ENCODE measurements at places on chromosomes 1 and 21.

- DNase-seq, result no peak
Observed at GRCh38 chr1:48750109-48750508, 26.6 kb downstream of the BEND5 start.

- peak; percentile 67 for DNase-seq
Observed at GRCh38 chr1:225691861-225692516, 39.1 kb upstream of the ENAH start.

DNA sequence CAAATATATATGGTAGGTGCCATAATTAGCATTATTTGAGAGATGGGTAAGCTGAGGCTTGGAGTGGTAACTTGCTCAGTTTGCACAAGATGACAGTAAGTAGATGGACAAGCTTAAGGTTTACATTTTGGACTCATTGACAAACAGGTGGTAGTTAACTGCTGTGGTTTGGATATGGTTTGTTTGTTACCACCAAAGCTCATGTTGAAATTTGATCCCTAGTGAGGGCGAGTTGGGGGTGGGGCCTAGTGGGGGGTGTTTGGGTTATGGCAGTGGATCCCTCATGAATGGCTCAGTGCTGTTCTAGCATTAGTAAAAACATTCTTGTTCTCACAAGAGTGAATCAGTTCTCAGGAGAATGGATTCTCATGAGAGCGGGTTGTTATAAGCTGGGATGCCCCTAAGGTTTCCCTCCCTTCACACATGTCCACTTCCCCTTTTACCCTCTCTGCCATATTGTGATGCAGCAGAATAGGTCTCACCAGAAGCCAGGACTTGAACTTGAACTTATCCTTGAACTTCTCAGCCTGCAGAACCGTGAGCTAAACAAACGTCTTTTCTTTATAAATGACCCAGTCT is 6.6 kb upstream of the PRRX1 start:
- DNase-seq, result no peak

GRCh38 chr1:206890125-206891060 is 6.8 kb upstream of the IL24 start:
- peak; percentile 92 for DNase-seq

- DNase-seq, result no peak
Observed at GRCh38 chr1:79797487-79797886, 791.0 kb upstream of the ADGRL4 start.

- no peak for DNase-seq
Observed at GRCh38 chr1:23322770-23323169, 21.3 kb downstream of the HNRNPR start.

DNA sequence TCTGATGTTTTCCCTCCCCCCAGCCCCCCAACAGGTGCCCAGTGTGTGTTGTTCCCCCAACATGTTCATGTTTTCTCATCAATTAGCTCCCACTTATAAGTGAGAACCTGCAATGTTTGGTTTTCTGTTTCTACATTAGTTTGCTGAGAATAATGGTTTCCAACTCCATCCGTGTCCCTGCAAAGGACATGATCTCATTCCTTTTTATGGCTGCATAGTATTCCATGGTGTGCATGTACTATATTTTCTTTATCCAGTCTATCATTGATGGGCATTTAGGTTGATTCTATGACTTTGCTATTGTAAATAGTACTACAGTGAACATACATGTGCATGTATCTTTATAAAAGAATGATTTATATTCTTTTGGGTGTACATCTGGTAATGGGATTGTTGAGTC is 24.6 kb downstream of the ZNF678 start:
- DNase-seq, result no peak

DNA sequence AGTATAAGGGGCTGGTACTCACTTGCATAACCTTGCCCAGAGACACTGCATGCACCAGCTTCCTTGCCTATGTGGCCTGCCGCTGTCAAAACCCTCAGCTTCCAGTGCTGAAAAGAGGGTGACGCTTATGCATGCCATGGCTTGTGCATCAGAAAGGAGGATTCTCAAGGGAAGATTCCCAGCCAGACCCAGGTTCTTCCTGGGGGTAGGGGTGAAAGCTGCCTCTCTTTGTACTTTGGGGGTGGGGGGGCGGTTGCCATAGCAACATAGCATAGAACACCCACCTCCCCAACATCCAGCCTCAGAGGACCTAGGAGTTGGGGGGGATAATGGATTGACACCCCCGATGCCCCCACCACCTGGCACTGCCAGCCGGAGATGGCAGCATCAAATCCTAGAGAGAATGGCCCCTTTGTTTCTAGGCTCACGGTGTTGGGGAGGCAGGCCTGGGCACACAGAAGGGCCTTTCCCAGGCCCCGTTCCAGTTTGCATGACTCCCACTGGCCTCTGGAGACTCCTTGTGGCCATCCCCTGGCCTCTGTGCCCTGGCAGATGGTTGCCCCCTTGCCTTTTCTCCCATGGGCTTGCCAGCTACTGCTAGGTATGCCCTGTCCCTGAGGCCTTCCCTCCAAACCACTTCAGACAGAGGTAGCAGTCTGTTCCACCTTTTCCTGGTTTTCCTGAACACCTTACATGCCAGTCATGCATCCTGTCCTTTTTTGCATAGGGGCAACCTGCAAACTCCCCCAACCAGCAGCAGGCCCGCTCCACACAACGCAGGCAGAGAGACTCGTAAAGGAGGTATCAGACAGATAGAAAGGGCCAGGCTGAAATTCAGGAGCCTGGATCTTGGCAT is 44.6 kb downstream of the RHBG start:
- no peak for DNase-seq

DNA sequence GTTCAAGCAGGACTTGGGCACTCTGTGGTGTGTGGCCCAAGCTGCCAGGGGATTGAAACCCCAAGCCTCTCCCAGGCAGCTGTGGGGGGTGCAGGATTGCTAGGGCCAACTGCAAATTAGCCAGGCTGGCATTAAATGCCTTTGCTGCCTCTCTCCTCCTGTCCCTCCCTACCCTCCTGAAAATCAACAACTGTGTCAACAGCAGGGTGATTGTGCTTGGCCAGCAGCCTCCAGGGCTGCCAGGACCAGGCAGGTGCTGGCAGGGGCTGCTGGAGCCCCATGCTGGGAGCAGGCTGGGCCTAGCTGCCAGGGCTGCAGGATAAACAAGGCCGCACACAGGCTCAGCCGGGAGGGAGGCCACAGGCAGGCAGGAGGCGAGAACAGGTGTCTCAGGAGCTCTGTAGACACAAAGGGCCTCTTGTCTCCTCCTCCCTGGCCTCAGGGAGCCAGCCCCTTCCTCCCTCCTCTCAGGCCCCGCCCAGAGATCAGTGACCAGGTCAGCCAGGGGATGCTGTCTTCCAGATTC is 11.4 kb downstream of the SOX13 start:
- no peak for DNase-seq

GRCh38 chr1:9340172-9340854 is 47.6 kb downstream of the SPSB1 start:
- no peak for DNase-seq

GRCh38 chr1:232922485-232922884 is 27.9 kb upstream of the NTPCR start:
- peak; percentile 49 for DNase-seq

- DNase-seq, result no peak
Observed at GRCh38 chr1:167504467-167504827, 13.9 kb downstream of the CD247 start.

- no peak for DNase-seq
Observed at GRCh38 chr1:51519865-51520699, 1.0 kb upstream of the EPS15 start.

GRCh38 chr1:13899856-13900255 is 199.9 kb downstream of the PRDM2 start:
- peak; percentile 32 for DNase-seq

DNA sequence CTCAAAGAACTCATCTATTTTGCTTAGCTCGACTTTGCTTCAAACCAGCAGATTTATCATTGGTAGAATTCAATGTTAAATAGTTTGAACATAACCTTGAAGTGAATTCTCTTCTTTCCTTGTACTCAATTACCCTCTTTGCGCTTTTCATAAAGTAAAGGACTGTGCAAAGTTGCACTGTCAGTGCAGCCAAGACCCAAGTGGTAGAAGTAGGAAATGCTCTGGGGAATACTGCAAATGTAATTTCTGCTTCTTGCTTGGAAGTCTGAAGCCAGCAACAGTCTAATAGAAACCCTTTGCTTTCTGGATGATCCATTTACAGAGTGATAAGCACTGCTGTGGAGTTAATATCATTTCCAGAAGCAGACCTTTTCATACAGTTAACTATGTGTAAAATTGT is 936.7 kb upstream of the TMPRSS15 start:
- no peak for DNase-seq

GRCh38 chr1:15803380-15803779 is 4.1 kb downstream of the UQCRHL start:
- DNase-seq, result no peak

DNA sequence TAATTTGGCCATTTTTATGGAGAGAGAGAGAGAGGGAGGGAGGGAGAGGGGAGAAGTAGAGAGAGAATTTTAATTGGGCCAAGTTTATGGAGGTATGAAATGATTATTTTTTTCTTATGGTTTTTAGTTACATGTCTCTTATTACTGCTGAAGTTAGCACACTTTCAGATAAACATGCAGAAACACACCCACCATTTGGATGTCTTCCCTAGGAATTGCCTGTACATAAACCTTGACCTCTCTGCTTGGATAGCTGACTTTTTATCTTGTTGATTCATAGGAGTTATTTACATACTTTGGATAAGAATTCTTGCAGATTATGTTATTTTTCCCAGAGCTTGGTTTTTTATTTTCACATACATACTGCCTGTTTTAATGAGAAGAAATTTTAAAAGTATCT is 310.2 kb upstream of the ADAMTS5 start:
- DNase-seq, result peak; percentile 68

GRCh38 chr1:30319765-30320580 is 403.4 kb downstream of the MATN1 start:
- no peak for DNase-seq

GRCh38 chr1:228347181-228347580 is 59.5 kb downstream of the TRIM11 start:
- DNase-seq, result no peak

- DNase-seq, result no peak
Observed at GRCh38 chr1:30409476-30410152, 313.8 kb downstream of the MATN1 start.

DNA sequence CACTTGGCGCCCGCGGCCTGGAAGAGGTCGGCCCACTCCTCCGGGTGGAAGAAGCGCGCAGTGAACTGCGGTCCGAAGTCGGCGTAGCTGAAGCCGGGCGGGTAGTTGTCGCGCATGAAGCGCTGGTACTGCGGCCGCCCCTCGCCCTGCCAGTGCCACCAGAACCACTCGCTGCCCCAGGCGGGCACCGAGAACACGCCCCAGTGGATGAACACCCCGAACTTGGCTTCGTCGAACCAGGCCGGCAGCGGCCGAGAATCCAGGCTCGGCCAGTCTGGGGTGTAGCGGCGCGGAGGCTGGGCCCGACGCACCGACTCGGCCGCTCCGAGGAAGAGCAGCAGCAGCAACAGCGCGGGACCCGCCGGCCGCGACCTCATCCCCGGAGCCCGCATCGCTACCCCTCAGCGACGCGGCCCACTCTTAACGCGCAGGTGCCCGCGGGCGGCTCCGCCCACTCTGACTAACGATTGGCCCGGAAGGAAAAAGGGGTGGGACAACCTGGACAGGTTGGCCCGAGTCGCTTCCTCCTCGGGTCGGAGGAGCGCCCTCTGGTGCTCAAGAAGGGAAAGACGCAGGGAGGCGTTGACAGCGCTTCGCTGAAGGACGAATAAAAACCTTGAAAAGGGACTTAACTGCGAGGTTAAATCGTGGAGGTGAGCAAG is at the start of gene FUCA1:
Gene FUCA1 (minus strand): TSS at position 396 of the 662 bp plus-strand sequence. CDS start 4 bp downstream, at position 392.
- peak; percentile 23 for DNase-seq

GRCh38 chr1:20893931-20894330 is 106.8 kb upstream of the HP1BP3 start:
- DNase-seq, result no peak

DNA sequence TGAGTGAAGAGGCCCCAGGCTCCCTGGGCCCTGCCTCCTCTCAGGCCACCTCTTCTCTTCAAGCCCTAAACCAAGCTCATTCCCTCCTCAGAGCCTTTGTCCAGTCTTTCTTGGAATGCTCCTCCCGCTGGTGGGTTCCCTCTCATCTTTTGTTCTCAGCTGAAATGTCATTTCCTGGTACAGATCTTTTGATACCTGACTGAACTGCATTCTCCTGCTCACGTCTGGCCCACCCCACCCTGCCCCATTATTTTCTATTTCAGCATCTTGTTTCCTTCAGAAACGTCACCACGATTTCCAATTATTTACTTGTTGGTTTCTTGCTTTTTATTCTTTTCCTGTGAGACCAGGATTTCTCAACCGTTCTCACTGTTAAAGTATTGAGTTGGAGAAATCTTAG is 16.4 kb downstream of the LAMB3 start:
- no peak for DNase-seq

DNA sequence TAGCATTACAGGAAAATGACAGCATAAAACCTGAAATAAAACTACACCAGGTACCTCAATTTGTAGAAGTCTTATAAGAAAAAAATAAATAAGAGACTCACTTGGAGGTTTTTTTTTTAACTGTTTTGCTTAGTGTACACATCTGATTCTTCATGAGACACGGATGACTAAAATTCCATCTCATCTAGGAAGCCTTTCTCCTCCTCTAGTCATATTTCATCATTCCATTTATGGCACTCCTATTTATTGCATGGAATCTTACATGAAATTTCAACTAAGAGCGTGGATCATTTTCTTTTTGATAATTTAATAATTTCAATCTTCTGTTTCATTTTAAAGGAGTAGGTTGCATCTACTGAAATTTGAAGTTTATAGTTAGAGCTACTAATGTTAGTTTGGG is 1.6 kb upstream of the PTGS2 start:
- no peak for DNase-seq

GRCh38 chr21:34812504-34813265 is 143.9 kb downstream of the CLIC6 start:
- peak; percentile 85 for DNase-seq

DNA sequence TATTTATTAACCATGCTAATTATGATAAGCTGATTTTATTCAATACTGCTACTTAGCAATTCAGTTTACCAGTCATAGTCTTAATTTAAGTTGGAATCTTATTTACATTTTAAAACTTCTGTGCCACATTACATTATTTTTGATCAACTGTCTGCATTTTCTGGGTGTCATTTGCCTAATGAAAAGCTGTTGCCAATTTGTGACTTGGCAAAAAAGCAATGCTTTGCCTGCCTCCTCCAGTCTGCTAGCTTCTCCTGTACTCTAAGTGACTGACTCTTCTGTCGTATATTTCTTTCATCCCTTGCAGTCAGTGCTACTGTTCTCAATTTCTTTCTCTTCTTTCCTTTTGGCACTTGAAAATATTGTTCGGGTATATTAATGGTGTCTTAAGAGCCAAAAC is 5.6 kb upstream of the IVNS1ABP start:
- no peak for DNase-seq
